ENCODE measurements at places on chromosomes 12 and 14. TPM values are rescaled to one million over a fixed set of nuclear protein-coding genes. Genes with fewer than 3 reads are reported as not detected.

The MLEC gene
- 142 TPM for total RNA-seq

The DEGS2 gene
- not detected for total RNA-seq

The GSG1 gene
- 0.07 TPM for total RNA-seq

The IPO4 gene
- 149 TPM for total RNA-seq

The CCDC38 gene
- not detected for total RNA-seq

The KRT85 gene
- total RNA-seq: not detected

The CLEC4D gene
- 0.07 TPM for total RNA-seq

The NXPH4 gene
- 0.74 TPM for total RNA-seq
